Fibroblast of lung (primary cell): ENCODE measurements at places on chromosomes 13 and 19. TPM values are rescaled to one million over a fixed set of nuclear protein-coding genes. Genes with fewer than 3 reads are reported as not detected.
A peak's percentile ranks its signal among the peaks of the same experiment; 100 is the strongest.

The A1BG gene
- 3.3 and 12.6 TPM in 2 replicates for total RNA-seq

DNA sequence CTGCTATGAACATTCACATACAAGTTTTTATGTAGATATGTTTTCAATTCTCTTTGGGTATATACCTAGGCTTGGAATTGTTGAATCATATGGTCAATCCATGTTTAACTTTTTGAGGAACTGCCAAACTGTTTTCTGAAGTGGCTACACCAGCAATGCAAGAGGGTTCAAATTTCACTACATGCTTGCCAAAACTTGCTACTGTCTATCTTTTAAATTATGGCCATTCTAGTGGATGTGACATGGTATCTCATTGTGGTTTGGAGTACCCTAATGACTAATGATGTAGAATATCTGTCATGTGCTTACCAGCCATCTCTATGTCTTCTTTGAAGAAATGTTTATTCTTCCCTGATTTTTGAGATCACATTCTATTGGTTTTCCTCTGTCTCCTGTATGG lies 860.3 kb downstream of the DIAPH3 start:
- no peak overlapping the region for H3K4me3 ChIP-seq
- no peaks in the 10 kb centered on the region for H3K27me3 ChIP-seq
- no peak overlapping the region for H3K27ac ChIP-seq

DNA sequence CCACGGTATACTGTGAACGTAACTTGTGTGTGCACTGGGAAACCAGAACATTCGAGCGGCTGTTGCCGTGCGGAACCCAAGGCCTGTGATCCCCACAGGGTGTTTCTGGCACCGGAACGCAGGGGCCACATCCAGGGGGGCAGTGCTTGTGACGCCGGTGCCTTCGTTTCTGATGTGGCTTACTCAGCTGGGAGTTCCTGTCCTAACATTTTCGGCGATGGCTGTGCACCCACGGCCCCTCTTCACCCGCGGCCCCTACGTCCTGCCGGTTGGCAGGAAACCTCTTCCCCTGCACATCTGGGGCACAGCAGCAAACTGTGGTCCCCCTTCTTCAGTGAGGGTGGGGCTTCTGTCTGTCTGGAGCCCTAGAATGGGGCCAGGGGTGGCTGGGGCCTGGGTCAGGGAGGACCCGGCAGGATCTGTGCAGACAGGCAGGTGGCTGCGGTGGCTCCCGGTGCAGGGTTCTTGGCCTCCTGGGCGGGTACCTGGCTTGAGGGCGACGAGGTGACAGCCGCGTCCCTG lies 26.2 kb downstream of the CSNK1G2 start:
- no peaks in the 10 kb centered on the region for H3K27me3 ChIP-seq
- DNase-seq = no peak
- no peak overlapping the region for H3K4me3 ChIP-seq
- no peaks in the 10 kb centered on the region for H3K4me1 ChIP-seq
- H3K36me3 ChIP-seq = peaks cover 2% of the 10 kb centered on the region

DNA sequence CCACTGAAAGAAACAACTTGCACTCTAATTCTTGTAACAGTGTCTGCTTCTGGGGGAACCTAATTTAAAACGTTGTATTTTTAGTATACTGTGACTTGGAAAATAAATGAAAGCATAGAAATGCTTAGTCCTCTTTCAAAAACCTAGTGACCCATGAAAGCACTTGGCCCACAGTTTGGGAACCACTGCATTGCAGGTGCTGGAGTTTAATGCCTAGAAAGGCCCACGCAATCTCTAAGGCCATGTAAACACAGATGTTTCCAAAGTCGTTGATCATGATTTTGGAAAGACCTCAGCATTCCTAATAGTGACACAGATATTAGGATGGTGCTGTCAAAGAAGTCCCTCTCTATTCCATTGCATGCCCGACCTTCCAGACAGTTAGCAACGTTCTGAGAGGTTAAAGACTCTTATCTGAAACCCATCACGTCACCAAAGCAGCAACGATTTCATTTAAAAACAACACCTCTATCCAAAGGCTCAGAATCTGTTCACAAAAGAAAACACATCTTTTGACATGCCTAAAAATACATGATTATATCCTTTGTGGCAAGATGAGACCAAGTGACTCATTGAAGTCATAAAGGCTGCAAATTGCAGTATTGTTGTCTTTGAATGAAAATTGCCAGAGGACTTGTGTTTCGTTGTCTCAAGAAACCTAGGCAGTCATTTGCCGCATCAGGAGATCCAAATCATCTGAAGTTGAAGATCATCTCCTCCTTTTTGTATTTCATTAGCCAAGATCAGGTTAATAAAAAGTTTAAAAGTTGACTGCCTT lies 328.0 kb upstream of the ZNF507 start:
- H3K36me3 ChIP-seq = no peaks in the 10 kb centered on the region
- H3K27me3 ChIP-seq = no peaks in the 10 kb centered on the region
- no peak overlapping the region for H3K4me3 ChIP-seq
- H3K4me1 ChIP-seq = no peaks in the 10 kb centered on the region
- DNase-seq = peak; percentile 76

The FXYD7 gene
- not detected in 2 replicates for total RNA-seq

The MBD3L2 gene
- total RNA-seq = not detected in 2 replicates

The MEIOSIN gene
- total RNA-seq = not detected in 2 replicates

- H3K27me3 ChIP-seq = peaks cover 25% of the 10 kb centered on the region
- no peak for DNase-seq
- no peaks in the 10 kb centered on the region for H3K36me3 ChIP-seq
- H3K4me1 ChIP-seq = no peaks in the 10 kb centered on the region
- H3K4me3 ChIP-seq = no peak overlapping the region
- no peak overlapping the region for H3K27ac ChIP-seq
Observed at GRCh38 chr19:41850381-41850780, 5.5 kb downstream of the DMRTC2 start.
